GM23248 (cell line): ENCODE measurements at places on chromosomes 6 and 20.

DNA sequence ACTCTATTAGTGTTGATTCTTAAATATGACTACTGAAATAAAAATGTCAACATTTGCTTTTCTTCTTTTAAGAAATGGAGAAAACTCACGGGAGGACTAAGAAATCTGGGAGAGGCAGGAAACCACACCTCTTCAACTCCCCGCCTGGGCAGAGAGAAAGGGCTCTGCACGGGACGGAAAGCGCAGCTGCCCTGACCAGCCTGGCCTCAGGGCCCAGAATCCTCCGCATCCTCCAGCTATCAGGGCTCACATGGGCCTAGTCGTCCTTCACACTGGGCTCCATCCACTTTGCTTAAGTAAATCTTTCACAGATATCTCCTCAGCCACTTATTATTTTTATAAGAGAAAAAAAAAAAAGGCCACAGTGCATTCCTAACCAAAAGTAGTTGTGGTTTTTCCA lies 215.1 kb downstream of the TBXT start:
- no peak for DNase-seq

GRCh38 chr20:35560105-35560511 lies 18.2 kb downstream of the ERGIC3 start:
- no peak for DNase-seq

DNA sequence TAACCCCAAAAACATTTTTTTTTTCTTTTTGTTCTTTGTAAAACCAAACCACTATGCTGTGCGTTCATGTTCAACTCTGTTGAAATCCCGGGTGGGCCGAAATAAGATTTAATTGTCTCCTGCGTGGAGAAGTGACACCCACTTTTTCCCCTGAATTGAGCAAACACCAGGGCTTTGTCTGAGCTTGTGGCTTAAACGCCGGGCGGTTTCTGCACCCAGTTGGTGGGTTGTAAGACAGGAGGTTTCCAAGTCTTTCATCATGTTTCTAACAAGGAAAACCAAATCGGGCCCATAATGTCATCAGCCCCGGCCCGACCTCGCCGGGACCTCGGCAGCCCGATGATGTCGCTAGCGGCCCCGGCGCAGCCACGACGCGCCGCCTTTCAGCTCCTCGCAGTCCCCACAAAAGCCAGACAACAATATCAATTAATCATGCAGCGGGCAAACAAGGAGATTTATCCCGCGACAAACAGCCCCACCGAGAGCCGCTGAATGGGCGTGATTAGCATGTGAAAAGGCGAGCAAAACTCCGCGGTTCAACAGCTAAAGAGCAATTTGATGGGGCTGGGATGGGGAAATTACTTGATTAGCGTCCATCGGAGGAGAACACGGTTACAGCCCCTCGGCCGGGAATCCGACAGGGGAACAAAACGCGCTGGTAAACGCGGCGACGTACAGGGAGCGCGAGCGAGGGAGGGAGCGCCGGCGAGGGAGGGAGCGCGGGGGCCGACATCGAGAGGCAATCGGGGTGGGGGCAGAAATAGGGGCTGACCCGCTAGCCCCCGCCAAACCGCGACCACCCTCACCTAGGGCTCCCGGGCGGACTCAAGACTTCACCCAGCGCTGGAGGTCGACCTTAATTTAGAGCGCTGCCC lies 5.3 kb downstream of the LINC00237 start:
- DNase-seq: peak; percentile 26

GRCh38 chr20:11672959-11673358 lies 244.7 kb upstream of the BTBD3 start:
- no peak for DNase-seq

- peak; percentile 59 for DNase-seq
Observed at GRCh38 chr6:88380618-88381288, 214.6 kb upstream of the CNR1 start.

- DNase-seq: no peak
Observed at GRCh38 chr6:55082021-55082420, 92.3 kb upstream of the HCRTR2 start.

DNA sequence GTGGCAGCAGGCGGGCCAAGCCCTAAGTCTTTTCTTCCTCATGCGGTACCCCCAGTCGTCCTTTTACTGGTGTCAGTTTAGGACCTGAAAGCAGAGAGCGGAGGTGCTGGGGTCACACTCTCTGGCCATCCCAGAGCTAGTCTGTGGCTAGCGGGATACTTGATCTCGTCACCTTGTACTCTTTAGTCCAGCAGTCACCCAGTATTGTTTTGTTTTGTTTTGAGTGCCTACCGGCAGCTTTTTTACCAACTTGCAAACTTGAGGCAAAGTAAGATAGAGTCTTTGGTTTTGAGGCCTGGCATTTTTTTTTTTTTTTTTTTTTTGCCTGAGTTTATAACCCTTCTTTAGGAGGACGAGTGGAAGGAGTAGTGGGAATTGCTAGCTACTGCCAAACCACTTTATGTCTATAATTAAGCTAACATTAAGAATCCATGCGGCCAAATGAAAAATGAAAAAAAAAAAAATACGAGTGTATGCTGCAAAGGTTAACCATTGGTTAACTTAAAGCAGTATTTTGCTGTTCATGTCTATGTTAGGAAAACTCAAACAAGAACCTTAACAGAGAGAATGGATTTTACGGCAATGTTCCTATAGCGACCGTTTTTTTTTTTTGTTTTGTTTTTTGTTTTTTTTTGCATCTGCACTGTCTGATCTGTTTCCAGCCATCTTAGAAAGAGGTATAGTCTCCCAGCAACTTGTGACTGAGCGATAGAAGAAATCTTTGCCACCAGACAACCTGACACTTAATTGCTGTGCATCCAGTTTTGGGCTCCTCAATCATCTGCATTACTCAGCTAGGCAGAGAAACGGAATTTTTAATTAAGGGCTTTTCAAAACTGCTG lies 56.9 kb downstream of the FAM217A start:
- DNase-seq: peak; percentile 56

DNA sequence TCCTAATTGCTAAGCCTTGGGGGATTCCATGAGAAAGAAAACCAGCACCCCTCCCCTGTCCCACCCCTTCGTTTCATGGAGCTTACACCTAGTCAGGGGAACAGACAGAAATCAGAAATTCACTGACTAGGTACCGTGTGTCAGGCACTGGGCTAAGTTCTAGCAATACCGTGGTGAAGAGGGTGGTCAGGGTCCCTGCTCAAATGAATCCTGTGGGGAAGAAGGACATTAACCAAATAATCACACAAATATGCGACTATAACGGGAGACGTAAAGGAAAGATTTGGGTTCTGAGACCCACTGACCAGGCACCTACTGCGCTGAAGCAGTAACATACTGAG lies 65.1 kb upstream of the TOP1 start:
- no peak for DNase-seq

DNA sequence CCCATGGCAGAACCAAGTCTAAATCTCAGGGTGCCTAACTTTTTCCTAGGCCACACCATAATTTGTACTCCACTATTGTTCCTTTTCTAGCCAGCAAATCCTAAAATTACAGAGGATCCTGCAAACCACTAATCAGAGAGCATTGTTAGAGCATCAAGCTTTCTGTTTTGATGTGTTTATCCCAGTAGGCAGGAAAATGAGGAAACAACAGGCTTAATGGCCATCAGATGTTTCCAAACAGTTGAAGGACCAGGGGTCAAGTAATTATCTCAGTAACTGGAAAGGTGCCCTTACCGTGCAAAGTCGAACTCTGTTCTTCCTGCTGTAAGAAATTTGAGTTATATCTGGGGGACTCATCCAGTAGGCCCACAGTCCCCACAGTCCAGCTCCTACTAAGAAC lies 58.7 kb downstream of the RALY start:
- DNase-seq: no peak

- no peak for DNase-seq
Observed at GRCh38 chr6:134795001-134795400, 154.9 kb downstream of the ALDH8A1 start.

DNA sequence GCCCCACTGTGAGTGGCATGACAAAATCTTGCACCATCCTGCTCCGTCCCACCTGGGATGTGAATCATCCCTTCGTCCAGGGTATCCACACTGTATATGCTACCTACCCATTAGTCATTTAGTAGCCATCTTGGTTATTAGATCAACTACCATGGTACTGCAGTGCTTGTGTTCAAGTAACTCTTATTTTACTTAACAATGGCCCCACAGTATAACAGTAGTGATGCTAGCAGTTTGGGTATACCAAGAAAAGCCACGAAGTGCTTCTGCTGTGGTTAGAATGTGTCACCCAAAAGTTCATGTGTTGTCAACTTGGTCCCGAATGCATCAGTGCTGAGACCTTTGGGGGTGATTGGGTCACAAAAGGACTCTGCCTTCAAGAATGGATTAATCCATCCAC lies 11.7 kb downstream of the OSER1 start:
- no peak for DNase-seq

DNA sequence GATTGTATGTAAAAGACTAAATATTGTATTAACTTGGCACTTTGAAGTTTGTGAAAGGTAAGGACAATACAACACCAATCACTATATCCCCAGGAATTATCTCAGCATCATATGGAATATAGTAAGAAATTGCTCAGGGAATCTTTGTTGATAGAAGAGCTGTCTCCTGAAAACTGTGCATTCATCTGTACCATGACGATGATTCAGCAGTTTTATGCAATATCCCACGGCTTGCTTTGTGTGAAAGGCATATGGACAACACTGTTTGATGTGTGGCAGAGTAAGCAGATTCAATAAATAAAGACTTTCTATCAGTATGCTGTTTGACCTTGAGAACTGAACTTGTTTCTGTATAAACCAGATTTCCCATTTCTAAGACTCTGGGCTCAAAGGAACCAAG lies 147.5 kb upstream of the PLN start:
- no peak for DNase-seq

- no peak for DNase-seq
Observed at GRCh38 chr20:41154436-41155176, 17.3 kb downstream of the PLCG1 start.

DNA sequence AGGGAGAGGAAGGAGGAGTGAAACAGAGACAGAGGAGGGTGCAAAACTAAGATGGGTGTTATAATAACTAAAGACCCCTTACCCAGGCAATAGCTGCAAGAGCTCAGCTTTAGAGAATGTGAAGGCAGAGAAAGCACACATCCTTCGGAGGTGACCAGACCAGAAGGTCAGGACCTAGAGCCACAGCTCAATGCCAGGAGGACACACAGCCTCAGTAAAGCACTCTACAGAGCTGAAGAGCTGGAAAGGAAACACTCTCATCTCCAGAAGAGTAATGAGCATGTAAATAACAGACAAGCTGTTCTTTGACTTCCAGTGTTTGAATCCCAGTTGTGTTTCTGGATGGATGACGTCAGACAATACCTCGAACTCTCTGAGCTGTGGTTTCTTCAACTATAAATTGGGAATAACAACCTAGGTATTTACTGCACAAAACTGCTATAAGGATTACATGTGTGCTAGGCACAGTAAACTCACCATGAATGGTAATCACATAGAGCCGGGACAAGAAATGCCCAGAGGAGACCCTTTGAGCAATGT lies 63.2 kb downstream of the MAP3K5 start:
- DNase-seq: no peak

DNA sequence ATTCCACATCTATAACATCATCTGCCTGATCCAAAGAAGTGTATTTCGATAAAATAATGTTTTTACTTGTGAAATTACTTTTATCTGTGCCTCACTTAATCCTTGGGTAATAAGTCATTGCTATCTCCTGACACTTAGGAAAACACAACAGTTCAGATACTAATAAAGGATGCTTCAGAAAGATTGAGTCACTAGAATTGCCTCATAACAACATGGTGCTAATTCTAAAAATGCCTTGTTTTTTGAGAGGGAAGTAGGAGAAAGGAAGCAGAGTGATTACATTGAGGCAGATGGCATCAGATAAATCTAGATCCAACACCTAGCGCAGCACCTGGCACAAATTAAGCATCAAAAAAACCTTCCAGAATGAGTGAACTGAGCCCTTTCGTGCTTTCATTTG lies 69.0 kb downstream of the NCOA7 start:
- peak; percentile 63 for DNase-seq
